ENCODE measurements at places on chromosomes 2 and 18.

GRCh38 chr2:171084128-171084527 lies 76.6 kb downstream of the TLK1 start:
- no peak for DNase-seq

- DNase-seq = no peak
Measured at GRCh38 chr2:189151906-189152305, 27.7 kb downstream of the COL5A2 start.

- DNase-seq = no peak
Measured at GRCh38 chr2:45259547-45260160, 250.4 kb upstream of the SIX2 start.

GRCh38 chr2:11941201-11942177 lies 195.1 kb downstream of the LPIN1 start:
- DNase-seq = no peak

DNA sequence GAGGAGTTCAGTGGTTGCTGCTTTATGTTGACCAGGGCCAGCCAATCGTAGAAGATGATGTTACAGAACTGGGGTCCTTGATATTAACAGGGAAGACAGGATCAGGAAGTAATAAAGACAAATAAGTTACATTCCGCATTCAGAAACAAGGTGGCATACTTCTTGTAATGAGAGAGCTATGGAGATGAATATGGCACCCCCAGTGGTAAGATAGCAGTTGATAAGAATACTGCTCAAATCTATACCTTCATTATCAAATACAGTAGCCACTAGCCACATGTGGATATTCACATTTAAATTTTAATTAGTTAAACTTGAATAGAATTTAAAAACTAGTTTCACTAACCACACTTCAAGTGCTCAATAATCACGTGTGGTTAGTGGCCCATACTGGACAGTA lies 290.4 kb upstream of the RBMS1 start:
- DNase-seq = no peak

DNA sequence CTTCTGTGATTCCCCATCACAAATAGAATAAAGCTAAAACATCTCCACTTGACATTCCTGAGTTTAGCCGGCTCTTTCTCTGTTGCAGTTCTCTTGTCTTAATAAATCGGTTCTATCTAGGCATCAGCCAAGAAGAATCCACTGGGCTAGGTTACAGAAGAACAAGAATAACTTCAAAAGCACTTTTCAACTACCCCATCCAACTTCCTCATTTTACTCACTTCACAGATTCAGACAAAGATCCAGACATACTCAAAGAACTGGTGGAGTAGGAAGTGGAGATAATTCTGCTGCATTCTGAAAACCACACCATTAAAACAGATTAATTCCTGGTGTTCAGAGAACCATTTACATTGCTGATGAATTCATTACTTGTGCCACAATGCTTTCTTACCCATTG lies 9.6 kb upstream of the ALPK2 start:
- DNase-seq = no peak

DNA sequence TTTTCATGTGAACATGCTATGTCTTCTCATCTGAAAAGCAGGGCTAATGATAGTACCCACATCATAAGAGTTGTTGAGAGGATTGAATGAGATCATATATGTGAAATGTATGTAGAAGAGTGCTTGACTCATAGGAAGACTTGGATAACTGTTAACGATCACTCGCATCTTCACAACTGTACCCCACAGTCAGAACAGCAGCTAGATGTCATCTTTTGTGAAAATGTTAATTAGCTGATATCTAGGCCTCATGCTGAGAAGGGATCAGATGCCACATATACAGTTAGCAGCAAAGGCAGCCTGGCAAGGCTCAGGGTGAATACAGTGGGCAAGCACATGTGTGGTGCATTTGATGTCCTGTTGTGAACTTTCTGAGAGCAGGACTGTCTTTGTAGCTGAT lies 24.2 kb downstream of the MAP3K20 start:
- no peak for DNase-seq

DNA sequence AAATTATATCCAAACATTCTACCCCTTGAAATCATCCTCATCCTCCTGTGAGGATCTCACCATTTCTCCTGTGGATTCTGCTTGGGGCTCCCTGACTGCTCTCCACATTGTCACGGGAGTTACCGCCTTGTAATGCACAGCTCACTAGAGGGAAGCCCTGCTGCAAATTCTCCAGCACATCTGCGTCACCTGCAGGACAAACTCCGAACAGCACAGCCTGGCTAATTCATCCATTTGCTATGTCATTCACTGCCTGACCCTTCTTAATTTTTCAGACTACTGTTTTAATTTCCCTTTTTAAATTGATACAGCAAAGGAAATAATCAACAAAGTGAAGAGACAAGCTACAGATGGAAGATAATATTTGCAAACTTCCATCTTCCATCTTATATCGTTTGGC lies 627.4 kb downstream of the FBXO15 start:
- no peak for DNase-seq

DNA sequence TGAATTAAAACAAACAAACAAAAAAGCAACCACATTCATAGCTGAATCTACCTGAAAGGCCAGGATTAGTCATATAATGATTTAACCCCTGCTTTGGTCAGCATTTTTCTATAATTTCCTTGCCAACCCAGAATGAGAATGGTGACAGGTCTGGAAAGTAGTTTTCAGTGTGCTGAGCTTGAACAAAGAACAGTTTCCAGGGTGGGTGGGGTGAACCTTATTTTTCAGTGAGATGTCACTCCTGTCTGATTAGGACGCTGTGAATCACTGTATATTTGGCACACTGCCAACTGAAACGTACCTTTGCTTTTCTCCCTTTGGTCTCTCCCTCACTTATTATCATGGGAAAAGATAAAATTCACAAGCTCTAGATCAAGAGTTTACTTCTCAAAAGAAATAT lies 35.0 kb upstream of the DSC1 start:
- DNase-seq = no peak

- DNase-seq = no peak
Measured at GRCh38 chr18:2683055-2683454, 27.5 kb downstream of the SMCHD1 start.

DNA sequence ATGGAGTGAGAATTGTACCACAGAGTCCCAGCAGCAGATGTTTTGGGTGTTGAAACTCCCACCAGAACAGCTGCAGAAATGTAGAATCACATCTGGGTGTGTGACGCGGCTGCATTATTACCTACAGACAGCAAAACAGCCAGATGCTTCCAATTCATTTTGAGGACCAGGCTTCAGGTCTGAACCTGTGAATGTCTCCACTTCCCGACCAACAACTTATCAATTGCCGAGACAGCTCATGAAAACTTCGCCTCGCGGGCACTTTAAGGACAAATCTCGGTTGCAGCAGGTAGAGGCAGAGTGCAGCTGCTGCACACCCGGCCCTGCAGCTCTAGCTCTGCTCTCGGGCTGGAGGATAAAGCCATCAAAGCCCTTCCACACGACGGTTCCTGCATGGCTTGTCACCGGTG lies 202.0 kb downstream of the HRH4 start:
- DNase-seq = no peak

DNA sequence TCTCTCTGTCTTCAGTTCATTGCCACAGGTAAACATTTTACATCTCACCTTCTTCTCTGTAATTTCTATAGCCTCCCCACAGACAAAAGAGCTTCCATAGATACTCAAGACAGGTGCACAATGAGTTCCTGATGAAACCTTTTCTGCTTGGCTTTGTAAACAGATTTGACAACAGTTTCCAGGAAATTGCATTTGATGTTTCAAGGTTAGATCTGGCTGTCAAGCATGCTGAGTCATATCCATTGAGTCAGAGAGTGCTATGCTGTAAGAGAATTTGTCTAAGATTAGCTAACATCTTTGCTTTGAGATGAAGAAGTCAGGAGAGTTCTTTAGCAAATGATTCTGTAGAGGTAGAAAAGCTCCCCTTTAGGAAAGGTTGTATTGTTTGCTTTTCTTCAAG lies 40.6 kb upstream of the MAP2 start:
- DNase-seq = no peak

GRCh38 chr2:146807568-146808168 lies 1037.2 kb upstream of the ACVR2A start:
- DNase-seq = no peak

GRCh38 chr2:223109341-223109740 lies 57.4 kb downstream of the KCNE4 start:
- DNase-seq = no peak

DNA sequence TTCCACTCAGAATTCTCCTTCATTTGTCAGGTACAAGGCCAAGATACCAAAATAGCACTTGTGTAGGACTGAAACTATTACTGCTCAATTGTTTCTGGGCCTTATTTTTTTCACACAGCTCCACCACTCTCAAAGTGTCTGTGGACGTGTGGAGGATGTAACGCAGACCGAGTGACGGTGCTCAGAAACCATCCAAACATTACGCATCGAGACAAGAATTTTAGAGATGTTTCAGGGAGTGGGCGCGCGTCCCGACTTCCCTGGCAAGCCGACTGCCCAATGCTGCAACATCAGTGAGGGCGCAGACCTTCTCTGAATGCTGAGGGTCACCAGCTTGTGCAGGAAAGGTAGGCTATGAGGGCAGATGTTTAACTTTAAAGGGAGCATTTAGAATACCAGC lies 108.4 kb downstream of the GATA6 start:
- no peak for DNase-seq

DNA sequence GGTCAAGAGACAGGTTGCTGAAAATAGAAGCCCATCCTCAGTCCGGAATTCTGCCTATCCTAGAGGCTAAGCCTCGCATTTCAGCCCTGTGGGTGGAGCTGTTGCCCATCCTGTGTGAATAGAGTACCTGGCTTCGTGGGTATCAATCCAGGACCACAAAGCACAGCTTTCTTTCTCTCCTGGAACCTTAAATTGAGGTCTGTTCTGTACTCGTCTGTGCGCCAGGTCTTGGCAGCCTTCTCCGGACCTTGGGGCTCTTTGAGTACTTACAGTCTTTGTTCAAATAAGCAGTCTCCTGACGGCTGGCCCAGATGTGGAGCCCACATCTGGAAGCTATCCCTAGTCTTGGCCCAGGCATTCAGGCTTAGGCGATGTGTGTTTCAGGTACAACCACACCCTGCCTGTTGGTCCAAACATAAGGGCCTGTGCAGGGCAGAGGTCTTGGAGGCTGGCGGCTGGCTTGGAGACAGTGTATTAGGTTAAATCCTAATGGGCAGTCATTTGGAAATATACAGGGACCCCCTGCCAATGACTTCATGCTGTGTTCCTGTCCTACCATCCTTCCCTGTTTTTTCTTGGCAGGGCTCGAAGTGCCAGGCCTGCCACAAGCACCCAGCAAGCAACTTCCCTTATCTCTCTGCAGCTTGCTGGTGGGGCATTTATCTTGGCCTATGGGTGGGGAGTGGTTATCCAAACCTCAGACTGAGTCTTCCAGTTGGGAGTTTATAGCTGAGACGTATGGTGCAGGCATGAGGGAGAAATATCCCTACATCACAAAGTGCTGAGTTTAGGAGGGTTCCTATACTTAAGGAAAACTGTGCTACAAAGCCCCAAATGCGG lies 294.1 kb downstream of the BCL2 start:
- DNase-seq = no peak

DNA sequence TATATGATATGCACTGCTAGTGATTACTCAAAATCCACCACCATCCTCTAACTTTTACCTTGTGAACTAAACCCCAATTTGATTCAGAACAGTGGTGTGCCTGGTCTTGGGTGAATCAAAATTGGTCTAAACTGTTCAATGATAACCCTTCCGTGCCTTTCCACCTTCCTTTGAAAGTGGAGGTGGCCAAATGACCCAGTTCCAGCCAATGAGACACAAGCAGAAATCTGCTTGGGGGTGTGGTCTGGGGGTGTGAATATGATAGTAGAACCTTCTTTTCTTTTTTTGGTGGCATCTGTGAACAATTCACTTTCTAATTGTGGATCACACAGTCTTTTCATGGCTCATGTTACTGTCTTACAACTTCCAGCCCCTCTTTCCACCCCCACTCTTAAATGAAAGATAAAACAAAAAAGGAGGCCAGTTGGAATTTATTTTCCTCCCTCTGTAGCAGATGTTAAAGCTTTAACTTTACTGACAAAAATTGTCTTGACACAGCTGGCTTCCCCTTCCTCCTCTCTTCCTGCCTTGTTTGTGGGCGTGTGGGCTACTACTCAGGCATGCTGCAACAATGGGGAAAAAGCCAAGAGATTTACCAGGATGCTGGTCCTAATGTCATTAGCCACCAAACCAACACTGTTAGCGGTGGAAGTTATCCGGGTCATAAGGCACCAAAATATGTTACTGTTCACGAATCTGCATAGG lies 58.8 kb upstream of the ANKRD44 start:
- no peak for DNase-seq

DNA sequence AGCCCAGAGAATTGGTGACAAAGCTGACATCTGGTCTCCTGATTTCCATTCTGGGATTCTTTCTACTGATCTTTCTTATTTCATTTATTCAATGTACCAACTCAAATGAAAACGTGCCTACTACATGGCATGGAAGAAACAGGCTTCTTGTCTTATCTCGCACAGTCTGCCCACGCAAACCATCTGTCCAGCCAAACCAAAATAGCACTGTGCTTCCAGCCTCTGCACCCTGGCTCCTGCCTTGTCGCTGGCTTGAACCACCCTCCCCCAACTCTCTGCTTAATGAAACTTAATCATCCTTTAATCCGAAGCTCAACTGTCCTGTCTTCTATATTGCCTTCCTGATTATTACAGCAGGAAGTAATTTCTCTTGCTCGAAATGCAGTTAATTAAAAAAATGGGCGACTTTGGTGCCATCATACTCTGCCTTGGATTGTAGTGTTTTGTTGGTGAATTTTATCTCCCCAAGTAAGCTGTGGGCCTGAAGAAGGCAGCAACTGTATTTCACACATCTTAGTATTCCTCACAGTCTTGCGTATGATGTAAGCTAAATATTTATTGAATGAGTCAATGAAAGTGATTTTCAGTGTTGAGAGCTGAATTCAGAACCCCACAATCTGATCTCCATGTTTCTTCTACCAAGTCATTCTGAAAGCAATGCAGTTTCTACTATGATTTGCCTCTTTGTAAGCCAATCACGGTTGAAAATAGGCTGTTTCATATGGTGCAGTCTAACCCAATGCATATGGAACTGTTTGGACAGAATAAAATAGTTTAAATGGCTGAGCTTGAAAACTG lies 190.8 kb downstream of the TMEM247 start:
- no peak for DNase-seq

- no peak for DNase-seq
Measured at GRCh38 chr18:63834471-63835113, 52.9 kb upstream of the SERPINB2 start.

- no peak for DNase-seq
Measured at GRCh38 chr2:71714601-71715240, 261.4 kb downstream of the DYSF start.

- DNase-seq = no peak
Measured at GRCh38 chr2:191115391-191115790, 35.4 kb downstream of the STAT4 start.

GRCh38 chr18:56803051-56803450 lies 151.9 kb downstream of the WDR7 start:
- no peak for DNase-seq

DNA sequence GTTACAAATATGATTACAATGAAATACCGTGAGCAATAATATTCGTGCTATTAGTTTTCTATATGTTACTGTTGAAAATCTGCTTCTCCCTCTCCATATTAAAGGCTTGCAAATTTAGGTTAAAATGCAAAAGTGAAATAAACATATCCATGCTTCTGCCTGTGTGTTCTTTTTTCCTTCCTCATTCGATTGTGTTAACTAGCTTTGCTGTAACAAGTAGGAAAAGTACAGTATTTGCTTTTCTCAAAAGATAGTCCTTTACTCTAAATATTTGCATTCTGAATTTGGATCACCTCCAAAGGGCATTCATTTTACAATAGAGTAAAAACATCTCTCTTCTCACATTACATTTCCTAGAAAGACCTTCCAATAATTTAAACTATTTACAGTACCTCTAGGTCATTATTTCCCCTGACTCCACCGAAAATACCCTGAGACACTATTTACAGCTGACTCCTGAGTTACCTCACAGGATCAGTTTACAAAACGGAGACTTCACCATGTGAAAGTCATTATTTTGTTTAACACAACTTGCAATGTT lies 835.0 kb upstream of the FANCL start:
- DNase-seq = no peak

Data from T follicular helper cell (primary cell).